ENCODE measurements at places on chromosomes 7 and 10.

GRCh38 chr10:28721318-28721951, 44.1 kb downstream of the BAMBI start:
- DNase-seq: no peak

- DNase-seq: no peak
Observed at GRCh38 chr10:5616836-5617235, 49.6 kb downstream of the ASB13 start.

- no peak for DNase-seq
Observed at GRCh38 chr10:132283604-132284382, 24.0 kb downstream of the STK32C start.

DNA sequence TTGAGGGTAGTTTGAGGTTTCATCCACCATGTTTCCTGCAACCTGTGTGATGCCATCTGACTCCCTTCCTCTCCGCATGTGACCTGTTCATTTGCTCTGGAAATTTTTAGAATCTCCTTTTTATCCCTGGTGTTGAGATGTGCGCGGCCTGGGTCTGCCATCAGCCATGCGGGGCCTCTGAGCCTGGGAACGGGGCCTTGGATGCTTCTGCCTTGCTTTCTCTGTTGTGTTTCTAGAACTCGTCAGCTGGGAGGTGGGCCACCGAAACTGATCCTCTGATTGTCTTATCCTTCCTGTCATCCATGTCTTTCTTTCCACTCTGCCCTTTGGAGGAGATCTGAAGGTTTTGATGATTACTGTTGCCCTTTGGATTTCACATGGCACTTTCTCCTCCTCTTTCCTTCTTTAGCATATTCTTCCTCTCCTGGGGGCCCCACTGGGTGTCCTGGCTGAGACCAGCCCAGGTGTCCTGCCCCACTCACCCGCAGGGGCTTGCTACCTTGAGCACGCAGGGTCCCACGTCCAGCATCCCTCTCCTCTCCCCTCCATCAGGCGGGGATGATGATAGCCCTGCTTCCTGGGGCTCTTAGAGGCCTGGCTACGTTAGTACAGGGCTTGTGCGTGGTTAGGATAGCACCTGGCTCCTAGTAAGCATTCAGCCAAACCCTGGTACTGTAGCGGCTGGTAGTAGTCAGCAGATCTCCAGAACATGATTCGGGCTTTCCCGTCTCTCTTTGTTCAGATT, 29.9 kb downstream of the PPP2R2D start:
- DNase-seq: no peak

GRCh38 chr10:25467881-25468280, 293.1 kb downstream of the GPR158 start:
- no peak for DNase-seq

DNA sequence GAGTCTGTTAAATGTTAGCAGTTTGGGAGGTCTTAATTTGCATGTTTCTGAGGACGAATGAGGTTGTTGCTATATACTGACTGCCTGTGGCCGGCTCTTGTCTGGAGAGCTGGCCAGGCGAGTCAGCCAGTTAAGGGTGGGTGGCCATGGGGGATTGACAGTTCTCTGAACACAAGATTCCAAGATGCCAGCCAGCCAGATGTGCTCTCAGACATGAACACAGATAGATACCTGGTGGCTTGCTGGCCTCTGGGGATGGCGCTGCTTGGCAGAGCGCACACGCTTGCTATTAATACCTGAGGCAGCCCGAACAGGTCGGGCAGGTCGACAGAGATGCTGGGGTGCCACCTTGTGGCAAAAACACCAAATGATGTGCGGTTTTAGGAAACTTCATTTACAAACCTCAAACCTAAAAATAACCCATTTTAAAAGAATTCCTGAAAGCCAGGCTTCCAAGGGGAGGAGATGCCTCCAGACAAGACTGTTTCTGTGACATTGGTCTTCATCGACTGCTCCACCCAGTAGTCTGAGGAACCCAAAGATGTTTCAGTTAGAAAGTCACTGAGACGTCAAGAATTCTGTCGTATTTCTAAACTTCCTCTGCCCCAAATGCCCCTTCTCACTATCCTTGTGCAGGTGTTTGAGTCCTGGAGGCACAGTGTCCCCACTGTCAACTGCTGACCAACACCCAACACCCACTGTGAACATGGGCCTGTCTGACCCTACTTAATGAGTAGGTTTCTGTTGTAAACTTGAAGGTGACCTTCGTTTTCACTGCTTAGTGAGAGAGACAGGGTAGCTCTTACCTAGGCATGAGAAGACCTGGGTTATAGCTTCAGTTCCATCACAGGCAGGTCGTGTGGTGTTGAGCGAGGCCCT, 123.4 kb downstream of the NT5C2 start:
- peak; percentile 75 for DNase-seq

- DNase-seq: no peak
Observed at GRCh38 chr7:45100761-45101480, 10.6 kb downstream of the TBRG4 start.

DNA sequence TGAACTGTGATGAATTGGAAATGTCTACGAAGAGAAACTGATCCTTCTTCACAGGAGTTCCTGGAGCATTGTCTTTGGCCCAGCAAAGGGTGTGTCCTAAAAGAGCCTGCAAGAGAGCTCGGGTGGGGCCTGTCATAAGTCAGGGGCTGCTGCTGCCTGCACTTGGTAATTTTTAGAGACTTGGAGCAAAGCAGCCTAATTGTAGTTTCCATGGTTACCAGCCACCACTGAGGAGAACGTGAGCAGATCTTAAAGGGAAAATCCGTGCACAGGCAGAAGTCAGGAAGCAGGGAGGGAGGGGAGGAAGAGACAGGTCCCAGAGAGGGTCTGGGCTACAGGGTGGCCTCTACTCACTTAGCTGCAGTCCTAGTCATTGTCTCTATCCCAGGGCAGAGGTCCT, 463.6 kb downstream of the PLXNA4 start:
- DNase-seq: no peak

- no peak for DNase-seq
Observed at GRCh38 chr10:118238573-118239235, 103.4 kb downstream of the FAM204A start.

DNA sequence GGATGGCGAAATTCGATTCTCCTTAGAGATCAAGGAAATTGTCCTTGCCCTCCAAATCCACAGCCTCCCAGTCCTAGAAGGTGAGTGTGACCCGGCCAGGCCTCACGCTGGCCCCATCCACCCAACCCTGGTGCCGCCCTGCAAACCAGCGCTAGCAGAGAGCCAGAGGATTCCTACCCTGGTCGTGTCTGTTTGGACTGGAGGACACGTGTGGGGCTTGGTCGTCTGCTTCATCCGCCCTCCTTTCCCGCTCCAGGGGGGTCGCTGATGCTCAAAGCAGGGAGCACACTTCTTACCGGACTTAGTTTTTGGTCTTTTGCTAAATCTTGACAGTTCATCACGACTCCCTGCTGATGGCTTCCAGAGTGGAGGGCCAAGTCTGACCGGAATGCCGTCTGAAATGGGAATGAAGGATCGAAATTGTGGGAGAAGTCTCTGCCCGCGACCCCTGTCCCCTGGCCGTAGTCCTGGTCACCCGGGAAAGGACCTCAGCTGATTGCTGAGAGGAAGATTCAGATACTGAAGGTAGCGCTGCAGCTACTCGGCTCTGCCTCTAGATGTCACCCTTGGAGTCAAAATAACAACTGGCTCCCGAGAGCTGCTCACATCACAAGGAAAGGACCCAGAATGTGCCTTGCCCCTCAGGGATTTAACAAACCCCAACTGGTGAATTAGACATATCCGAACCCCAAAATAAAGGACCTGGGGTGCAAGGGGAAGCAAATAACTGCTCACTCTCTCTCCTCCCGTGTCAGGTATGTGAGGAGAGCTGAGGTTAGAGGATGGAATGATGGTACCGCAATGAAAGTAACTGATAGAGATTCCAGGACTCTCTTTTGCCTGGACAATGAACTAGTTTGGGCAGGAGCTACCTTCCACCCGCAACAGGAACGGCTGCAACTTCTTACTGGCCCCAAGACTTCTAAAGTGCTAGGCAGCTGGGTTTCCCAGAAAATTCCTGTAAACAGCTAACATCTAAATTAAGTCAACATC, 23.5 kb upstream of the ORC5 start:
- peak; percentile 23 for DNase-seq

- DNase-seq: no peak
Observed at GRCh38 chr7:23347682-23348180, 48.6 kb downstream of the MALSU1 start.

DNA sequence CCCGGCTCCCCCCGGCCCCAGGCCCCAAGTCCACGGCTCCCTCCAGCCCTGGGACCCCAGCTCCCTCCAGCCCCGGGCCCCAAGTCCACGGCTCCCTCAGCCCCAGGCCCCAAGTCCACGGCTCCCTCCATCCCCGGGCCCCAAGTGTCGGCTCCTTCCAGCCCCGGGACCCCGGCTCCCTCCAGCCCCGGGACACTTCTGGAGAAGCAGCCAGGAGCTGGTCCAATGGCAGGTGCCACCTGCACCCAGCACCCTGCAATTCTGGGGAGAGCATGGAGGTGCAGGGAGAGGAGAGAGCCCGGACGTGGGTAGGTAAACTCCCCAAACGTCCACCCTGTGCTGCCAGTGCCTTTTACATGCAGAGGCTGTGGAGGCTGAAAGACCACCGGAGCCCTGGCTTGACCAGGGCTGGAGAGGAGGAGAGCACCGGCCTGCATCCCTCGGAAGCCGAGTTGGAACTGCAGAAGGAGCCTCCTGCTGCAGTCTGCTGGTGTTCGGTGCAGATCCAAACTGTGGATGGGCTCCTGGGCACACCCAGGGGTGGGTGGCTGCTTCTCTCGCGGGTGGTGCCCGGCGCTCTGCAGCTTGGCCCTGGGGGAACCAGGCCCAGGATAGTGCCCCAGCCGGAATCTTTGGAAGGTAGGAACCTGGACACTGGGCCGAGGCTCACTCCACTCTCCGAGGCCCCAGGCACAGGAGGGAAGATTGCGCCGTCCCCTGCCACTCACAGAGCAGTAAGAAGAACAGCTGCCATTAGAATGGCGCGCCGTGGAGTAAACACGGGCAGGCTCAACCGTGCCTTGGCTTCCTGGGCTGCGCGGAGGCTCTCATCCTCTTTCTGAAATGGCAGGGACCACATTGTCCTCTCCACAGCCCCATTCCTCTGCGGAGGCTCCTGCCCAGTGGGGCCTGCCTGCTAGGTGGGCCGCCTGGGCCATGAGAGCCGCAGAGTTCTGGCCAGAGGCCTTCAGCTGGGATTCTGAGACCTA, 14.7 kb downstream of the SHH start:
- no peak for DNase-seq

GRCh38 chr10:124279882-124280281, 138.8 kb downstream of the OAT start:
- no peak for DNase-seq

GRCh38 chr10:65751218-65751617, 1174.6 kb upstream of the LRRTM3 start:
- no peak for DNase-seq

DNA sequence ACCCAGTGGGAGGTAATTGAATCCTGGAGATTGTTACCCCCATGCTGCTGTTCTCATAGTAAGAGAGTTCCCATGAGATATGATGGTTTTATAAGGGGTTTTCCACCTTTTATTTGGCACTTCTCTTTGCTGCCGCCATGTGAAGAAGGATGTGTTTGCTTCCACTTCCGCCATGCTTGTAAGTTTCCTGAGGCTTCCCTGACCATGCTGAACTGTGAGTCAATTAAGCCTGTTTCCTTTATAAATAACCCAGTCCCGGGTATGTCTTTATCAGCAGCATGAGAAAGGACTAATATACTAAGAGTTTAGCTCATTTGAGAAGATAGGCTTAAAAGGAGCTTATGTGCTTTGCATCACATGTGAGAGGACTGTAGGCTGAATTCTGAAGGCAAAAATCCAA, 29.3 kb downstream of the TMEM248 start:
- no peak for DNase-seq

GRCh38 chr10:48314107-48314506, 7.6 kb downstream of the MAPK8 start:
- no peak for DNase-seq

- DNase-seq: no peak
Observed at GRCh38 chr7:24036033-24036412, 248.0 kb upstream of the NPY start.

GRCh38 chr7:3733541-3734140, 432.6 kb downstream of the SDK1 start:
- no peak for DNase-seq

- no peak for DNase-seq
Observed at GRCh38 chr10:52030051-52030790, 283.9 kb upstream of the DKK1 start.

DNA sequence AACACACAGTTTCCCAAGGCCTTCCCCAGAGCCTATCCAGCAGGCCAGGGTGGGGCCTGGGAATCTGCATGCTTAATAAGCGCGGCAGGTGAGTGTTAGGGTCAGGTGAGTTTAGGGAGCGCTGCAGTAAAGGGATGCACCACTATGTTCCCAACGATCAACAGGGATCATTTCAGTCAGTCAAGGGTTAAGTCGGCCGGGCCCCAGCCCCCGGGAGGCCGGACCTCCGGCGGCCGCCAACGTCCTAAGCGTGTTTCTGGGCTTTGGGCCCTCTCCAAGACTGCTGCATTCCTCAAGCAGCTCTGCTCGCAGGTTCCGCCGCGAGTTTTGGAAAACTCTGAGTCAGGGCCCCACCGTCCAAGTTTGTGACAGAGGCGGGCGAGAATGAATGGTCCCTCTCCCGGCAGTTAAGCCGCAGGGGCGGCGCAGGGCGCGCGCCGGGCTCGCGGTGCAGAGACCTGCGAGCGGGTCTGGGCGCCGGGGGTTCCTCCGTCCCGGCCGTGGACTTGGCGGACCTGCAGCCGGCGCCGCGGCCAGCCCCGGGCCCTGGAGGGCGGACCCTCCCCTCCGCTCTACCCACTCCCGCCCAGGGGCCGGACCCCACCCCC, 81.6 kb downstream of the ARHGAP22 start:
- no peak for DNase-seq

DNA sequence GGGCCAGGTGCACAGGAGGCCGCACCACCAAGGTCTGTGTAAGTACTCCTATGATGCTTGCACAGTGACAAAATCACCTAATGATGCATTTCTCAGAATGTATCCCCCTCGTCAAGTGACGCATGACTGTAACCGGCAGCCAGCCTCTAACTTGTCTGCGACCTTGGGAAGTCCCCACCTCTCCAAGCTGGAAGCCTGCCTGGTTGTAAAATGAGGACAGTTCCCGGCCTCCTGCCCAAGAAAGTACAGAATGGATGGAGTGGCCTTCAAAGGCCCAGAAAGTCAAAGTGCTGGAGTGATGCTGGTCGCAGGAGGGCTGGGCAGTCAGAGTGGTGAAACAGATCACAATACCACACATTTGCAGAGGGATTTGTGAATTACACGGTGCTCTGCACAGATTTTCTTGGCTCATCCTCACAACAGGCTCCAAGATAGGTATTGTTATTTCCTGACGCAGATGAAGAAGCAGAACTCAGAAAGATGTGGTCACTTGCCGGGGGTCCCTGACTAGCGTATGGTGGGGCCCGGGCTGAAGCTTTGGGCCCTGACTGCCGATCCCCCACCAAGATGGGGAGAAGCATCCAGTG, 22.8 kb downstream of the SPOCK2 start:
- no peak for DNase-seq

DNA sequence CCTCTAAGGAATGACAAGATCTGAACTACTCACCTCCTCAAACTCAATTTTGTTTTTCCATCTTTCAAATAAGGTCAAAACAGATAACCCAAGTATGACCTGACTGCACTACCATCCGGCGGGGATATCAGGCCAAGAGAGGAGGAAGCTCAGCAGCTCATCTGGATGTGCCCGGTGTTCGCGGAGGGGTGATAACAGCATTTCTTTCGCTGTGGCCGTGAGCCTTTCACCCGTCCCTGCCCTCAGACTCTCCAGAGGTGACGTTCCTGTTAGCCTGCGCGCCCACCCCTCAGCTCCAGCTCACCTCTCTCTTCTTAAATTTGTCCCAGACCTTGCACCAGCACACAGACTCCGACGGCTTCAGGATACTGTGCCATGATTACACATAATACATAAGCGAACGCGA, 526 bp downstream of the ZNF248 start:
- peak; percentile 30 for DNase-seq
